ENCODE measurements at places on chromosomes 5 and 9.

GRCh38 chr9:32738501-32739172 lies 44.7 kb upstream of the TMEM215 start:
- DNase-seq = no peak

GRCh38 chr9:89486681-89487080 lies 11.2 kb downstream of the SEMA4D start:
- DNase-seq = no peak

- DNase-seq = no peak
Observed at GRCh38 chr5:65102371-65102975, 333.7 kb downstream of the CWC27 start.

GRCh38 chr5:39411061-39411460 lies 13.7 kb downstream of the DAB2 start:
- DNase-seq = no peak

GRCh38 chr9:95264954-95265615 lies 52.4 kb downstream of the FANCC start:
- DNase-seq = no peak

DNA sequence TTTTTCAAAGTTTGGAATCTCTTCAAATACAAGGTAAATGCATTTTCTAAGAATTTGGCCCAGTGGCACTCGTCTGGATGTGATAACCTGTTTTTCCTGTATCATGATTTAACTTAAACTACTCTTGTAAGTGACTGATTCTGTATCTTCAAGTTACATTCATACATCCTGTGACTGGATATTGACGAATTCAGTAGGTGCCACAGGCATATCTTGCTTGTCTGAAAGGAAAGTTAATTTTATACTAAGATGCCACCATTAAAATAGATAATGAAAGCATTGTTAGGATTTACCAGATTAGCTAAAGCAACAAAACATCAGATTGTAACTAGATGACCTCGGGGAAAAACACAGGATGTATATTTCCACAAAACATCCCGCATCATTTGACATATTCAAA lies 175.3 kb upstream of the ZNF608 start:
- no peak for DNase-seq

GRCh38 chr9:79986437-79986836 lies 414.7 kb downstream of the TLE4 start:
- DNase-seq = no peak

DNA sequence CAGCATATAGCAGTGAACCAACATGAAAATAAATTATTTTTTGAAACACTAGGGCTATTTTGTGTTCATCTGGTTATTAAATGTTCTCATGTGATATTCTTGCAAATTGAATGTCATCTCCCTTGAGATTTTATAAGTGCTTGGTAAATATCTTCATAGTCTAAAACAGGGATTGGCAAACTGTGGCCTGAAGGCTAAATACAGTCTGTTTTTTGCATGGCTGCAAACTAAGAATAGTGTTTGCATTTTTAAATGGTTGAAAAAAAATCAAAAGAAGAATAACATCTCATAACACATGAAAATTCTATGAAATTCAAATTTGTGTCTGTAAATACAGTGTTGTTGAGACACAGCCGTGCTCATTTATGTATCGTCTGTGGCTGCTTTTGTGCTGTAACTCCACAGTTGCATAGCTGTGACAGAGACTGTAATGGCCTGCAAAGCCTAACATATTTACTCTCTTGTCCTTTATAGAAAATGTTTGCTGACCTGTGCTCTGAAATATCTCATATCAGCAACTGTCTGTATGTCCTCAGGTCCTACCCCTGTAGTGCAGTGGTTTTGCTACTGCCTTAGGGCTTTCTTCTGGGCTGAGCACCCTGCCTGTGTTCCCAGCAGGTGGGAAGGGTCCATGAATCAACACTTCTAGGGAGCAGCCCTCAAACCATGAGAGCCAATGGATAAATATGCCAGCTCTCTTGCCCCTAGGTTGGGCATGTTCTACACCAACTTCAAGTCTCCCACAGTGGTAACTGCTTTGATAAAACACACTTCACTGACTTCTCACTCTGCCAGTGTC lies 41.7 kb upstream of the ARRDC3 start:
- no peak for DNase-seq

DNA sequence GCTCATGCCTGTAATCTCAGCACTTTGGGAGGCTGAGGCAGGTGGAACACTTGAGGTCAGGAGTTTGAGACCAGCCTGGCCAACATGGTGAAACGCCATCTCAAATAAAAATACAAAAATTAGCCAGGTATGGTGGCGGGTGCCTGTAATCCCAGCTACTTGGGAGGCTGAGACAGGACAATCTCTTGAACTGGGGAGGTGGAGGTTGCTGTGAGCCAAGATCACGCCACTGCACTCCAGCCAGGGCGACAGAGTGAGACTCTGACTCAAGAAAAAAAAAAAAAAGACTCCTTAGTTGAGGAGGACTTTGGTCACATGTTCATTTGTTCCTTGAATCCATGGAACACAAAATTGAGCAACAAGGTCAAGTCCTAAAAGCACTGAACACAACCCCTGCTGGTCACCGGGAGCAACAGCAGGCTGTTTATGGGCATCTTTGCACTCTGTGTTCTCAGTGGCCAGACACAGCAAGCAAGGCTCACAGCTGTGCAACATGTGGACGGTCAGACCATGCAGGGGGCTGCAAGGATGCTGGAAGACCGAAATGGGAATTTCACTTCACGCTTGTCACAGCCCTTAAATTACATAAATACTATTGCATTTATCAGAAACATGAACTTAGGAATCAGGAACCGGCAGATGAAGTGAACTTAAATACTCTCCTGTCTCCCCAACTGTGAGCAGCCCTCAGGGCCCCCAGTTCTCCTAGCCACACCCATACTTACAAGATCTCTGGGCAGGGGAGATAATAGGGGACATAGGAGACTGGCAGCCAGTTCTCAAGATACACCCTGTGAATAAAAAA lies 2.8 kb downstream of the GBGT1 start:
- no peak for DNase-seq

- DNase-seq = no peak
Observed at GRCh38 chr9:6876195-6876894, 118.6 kb downstream of the KDM4C start.

DNA sequence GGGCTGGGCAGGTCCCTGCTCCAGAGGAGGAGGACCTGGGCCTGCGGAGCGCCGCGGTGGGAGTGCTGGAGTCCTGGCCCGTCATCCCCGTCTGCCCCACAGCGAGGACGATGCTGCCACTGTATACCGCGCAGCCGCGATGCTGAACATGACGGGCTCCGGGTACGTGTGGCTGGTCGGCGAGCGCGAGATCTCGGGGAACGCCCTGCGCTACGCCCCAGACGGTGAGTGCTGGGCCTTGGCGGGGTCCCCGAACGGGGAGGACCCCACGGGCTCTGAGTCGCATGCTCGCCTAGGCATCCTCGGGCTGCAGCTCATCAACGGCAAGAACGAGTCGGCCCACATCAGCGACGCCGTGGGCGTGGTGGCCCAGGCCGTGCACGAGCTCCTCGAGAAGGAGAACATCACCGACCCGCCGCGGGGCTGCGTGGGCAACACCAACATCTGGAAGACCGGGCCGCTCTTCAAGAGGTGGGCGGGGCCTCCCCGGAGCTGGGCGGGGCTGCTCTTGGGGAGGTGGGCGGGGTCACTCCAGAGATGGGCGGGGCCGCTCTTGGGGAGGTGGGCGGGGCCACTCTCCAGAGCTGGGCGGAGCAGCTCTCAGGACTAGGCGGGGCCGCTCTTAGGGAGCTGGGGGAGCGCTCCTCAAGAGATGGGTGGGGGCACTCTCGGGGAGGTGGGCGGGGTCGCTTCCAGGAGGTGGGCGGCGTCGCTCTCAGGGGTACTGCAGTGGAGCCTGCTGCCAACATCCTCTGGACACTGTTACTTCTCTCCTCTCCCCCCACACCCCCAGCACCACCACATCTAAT lies 13.1 kb downstream of the LRRC26 start:
- peak; percentile 42 for DNase-seq

GRCh38 chr9:107628444-107628843 lies 138.9 kb upstream of the KLF4 start:
- DNase-seq = no peak

DNA sequence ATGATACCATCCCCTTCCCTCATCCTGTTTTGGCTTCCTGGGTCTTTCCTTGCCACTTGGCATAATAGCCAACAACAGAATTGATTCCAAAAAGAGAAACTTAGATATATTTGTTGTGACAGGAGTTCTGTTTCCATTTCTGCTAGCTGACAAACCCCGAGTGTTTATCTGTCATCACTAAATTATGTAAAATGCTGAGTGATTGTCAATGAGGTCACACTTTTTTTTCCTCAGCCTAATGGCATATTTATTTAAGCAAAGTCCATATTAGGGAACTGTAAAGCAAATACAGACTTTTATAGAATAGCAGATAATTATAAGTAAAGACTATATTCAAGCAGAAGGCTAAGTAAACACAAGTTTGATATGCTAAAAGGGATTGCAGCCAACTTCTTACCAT lies 64.0 kb downstream of the RGS7BP start:
- DNase-seq = no peak

DNA sequence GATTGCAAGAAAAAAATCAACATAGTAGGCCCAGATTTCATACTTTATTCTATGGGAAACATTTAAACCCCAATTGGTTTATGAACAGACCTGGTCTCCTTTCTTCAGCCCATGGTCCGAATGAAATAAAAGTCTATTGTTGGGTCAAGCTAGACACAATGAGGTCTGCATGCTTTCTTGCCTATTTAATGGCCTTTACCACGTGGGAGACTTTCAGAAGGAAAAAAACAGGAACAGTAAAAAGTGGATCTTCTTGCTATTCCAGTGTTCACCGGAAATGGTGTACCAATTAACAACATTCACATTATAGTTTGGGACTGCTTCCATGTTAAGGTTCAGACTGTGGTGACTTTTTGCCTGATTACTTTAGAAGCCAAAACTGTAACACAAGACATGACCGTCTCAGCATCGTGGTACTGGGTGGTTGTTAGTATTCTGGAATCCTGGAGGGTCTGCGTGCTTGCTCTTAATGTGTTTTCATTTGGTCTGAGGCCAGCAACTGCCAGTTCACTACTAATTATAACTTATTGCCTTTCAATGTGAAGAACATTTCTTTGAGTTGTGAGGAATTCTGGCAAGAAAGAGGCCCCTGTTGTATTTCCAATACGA lies 85.4 kb upstream of the PRRC1 start:
- DNase-seq = no peak

DNA sequence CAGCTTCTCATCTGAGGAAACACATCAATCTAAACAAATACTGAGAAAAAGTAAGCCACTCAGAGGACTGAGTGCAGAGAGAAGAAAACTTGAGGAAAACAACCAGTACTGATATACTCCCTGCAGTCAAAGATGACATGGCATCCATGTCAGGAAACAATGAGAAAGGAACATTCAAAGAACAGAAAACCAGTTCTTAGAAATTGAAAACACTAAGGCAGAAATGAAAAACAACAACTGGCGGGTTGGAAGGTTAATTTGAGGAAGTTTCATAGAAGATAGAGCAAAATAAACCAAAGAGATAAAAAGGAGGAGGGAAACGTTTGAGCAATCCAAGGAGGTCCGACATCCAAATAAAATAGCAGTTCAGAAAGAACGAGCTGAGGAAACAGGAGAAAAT lies 475.2 kb downstream of the HINT1 start:
- DNase-seq = no peak

GRCh38 chr5:172669386-172670004 lies 28.4 kb downstream of the NEURL1B start:
- DNase-seq = no peak

GRCh38 chr5:138942861-138943260 lies 67.7 kb upstream of the LRRTM2 start:
- no peak for DNase-seq

DNA sequence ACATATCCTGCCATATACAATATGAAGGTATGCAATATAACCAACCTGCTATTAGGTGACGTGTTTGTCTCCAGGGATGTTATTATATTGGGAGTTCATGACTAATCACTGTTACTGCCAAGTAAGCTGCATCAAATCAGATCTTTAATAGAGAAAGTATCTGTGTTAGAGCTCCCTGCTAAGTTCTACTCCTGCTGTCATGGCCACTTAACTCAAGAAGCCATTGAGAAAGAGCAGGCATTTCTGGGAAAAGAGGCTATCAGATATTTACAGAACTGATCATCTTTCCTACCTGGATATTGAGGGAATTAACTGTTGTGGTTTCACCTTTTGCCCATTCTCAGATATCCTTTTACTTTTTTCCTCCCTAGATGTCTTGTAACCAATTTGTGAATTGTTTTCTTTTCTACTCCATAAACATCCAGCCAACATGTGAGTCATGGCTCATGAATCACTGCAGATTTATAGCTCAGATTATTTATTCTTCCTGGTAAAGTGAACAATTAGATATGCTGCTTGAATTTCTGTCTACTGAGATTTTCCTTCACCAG lies 634.8 kb upstream of the FAM174A start:
- no peak for DNase-seq
